NCI-H2171 (cell line): ENCODE measurements at places on chromosomes 2 and 18.

DNA sequence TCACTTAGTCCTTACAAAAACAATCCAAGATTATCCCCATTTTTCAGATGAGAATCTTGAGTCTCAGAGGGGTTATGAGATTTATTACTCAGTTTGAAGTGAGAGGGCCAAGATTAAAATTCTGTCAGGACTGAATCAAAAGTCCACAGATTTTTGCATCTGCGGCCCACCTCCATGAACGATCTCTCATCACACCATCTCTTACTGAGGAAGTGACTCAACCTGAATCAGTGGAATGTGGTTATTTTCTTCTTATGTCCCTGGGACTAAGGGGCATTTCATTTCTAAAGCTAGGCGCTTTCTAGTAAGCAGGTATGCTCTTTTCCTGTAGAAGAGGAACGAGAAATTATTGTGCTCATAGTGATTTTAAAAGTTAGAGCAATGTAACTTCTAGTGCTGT lies 360.3 kb upstream of the SPHKAP start:
- DNase-seq, result no peak

- DNase-seq, result no peak
Observed at GRCh38 chr2:61543062-61543461, 4.9 kb upstream of the XPO1 start.

GRCh38 chr2:146267093-146267492 lies 1577.7 kb upstream of the ACVR2A start:
- DNase-seq, result no peak

DNA sequence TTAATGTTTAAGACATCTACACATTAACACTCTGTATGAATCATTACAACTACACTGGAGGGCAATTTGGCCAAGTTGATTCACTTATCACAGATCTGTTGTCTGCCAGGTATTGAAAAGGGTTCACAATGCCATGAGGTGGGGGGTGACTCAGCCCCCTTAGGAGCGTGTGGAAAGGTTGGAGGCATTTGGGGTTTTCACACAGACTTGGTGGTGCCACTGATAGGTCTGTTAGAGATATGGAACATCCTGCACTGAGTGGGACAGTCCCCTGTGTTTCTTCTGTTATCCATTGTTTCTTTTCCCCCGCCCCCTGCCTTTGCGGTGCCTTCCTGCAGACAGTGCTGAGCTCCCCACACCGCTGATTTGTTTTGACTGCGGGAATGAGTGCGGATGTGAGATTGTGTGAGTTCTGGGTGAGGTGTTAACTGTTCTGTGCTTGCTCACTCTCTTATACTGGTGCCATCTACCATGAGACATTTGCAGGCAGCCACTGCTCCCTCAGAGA lies 9.3 kb upstream of the TSN start:
- no peak for DNase-seq

GRCh38 chr2:238587776-238588660 lies 161.3 kb downstream of the ASB1 start:
- DNase-seq, result no peak

- no peak for DNase-seq
Observed at GRCh38 chr2:189536830-189537229, 43.8 kb downstream of the SLC40A1 start.

DNA sequence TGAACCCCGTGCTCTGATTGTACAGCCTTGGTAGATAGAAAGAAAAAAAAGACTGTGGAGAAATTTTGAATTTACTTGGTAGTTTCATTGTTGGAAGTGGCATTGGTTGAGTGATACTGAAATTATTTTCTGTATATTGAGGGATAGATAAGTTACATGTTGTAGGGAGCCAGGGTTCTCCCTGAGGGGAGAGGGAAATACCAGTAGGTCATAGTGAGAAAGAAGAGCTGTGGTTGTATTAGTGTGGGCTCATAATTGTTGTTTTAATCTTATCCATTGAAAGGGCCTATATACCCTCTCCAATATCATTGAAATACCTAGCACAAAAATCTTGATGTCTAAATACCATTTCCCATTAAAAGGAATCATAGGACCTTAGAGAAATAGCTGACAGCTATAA lies 16.9 kb upstream of the RAB31 start:
- DNase-seq, result no peak

- DNase-seq, result no peak
Observed at GRCh38 chr2:10990561-10991111, 78.9 kb downstream of the KCNF1 start.

DNA sequence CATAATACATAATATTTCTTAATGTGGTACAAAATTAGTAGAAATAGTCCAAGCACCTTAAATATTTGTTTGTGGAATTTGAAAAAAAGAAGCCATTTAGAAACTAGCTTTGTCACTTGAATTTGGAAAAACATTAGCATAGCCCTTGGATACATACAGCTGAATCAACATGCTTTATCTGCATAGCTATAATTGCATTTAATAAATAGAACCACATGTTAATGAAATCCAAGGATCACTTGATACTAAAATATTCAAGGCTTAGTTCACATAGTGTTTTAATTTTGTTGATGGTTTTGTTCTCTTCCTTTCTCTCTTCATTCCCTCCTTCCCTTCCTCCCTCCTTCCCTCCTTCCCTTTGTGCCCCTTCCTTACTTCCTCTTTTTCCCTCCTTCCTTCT lies 169.4 kb upstream of the NRXN1 start:
- no peak for DNase-seq

DNA sequence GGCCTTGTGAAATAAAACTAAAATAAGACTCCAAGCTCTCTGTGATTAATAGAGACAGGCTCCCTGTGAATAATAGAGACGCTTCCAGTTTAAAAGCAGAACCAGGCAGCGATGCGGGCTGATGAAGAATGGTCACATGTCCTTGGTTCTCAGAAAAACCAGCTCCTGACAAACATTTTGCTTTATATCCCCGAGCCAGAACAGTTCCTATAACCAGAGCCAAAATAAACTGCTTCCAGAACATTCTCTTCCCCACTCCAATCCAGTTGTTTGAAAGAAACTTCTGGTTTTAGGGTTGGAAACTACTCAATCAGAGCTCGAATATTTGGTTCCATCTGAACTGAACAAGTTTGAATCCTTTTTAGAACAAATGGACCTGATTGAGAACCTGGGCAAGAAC lies 213.7 kb downstream of the TSN start:
- no peak for DNase-seq

- no peak for DNase-seq
Observed at GRCh38 chr2:235945608-235946140, 222.5 kb downstream of the GBX2 start.

DNA sequence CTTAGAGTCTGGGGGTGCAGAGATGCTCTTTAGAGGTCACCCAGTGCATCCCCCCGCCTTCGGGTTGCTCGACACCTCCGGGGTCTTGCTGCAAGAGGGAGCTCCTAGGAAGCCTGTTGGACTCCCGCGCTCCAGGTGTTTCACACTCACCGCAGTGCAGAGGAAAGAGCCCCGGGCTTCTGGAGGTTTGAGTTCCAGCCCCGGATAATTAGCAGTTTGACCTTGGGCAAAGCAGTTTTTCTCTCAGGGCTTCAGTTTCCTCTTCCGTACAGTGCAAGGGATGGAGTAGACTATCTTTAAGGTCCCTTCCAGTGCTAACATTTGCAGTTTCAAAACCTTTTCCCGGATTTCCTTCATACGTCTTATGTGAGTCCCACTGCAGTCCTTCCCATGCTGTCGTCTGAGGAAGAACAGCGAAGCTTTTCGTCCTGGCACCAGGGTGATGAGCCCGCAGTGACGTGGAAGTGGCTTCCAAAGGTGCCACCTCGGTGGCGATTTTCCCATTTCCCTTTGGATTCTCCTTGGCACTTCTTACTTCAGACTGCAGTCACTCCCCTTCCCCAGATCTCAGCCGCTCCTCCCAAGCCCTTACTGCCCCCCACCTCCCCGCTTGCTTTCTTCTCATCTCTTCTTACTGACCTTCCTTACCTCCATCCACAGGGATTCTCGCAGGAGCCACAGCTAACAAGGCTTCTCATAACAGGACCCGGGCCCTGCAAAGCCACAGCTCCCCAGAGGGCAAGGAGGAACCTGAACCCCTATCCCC lies 585 bp downstream of the PNKD start:
- DNase-seq, result no peak

DNA sequence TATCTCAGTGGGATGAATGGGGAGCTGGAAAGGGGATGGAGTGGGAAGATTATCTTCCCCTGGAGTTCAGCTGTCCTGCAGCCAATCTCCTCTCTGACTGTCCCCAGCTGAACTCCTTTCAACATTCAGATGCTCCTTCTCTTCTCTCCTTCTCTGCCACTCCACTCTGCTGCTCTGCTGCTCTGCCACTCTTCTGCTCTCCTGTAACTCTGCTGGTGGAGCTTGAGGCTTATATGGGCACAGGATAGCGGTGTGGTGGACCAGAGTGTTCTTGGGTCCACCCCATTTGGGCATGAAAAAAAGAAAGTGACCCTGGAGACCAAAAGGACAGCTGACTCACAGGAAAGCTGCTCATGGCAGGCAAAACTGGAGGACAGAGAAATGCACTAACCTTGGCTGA lies 26.6 kb downstream of the FAHD2B start:
- no peak for DNase-seq
